ENCODE measurements at places on chromosomes 4 and X.

GRCh38 chrX:94123062-94123461 lies 449.1 kb downstream of the FAM133A start:
- no peak for DNase-seq

DNA sequence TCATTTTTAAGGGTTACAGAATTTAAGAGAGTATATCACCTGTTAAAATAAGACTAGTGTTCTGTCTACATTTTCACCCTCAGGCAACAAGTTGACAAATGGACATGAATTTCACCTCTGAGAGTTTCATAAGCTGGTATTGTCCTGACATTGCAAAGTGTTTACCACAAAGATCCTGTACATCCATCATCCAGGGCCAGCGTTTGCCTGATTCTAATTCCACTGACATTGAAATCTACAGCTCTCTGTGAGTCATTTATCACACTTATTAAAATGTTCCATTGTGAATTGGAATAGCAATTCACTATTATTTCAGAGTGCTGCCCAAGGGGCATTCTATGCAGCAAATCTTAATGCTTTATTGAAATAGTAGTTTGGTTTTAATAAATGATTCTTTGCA lies 1499.4 kb upstream of the PCDH7 start:
- no peak for DNase-seq

- DNase-seq: no peak
Observed at GRCh38 chrX:44996277-44996676, 123.3 kb downstream of the KDM6A start.

- no peak for DNase-seq
Observed at GRCh38 chr4:53620956-53621355, 29.7 kb upstream of the LNX1 start.

GRCh38 chrX:130467936-130468335 lies 66.1 kb downstream of the RBMX2 start:
- DNase-seq: no peak

DNA sequence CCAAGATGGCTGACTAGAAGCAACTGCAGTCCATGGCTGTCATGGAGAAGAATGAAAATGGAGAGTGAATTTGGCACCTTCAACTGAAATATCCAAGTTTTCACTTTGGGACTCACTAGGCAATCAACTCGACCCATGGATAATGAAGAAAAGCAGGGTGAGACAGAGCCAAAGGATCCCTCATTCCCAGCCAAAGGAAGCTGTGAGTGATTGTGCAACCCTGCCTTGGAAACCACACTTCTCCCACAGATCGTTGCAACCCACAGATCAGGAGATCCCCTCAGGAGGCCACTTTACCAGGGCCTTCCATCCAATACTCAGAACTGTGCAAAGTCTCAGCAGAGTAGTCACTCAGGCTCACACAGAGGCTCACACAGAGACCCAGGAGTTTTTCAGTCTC lies 4.5 kb downstream of the CFAP299 start:
- no peak for DNase-seq

- no peak for DNase-seq
Observed at GRCh38 chr4:151983854-151984253, 223.0 kb upstream of the GATB start.

All from stimulated activated CD8-positive, alpha-beta memory T cell treated with anti-CD3 and anti-CD28 coated beads, Interleukin-15, amount 100 ng/mL, for 4 hours (primary cell).